ENCODE measurements at places on chromosomes 5 and 9. TPM values are rescaled to one million over a fixed set of nuclear protein-coding genes. Genes with fewer than 3 reads are reported as not detected.

The FAM221B gene
- total RNA-seq = not detected

The PTGES gene
- total RNA-seq = not detected

The OR1J2 gene
- total RNA-seq = not detected

The BHMT2 gene
- total RNA-seq = 1.3 TPM

The FGF1 gene
- total RNA-seq = 5.7 TPM

The PAIP1 gene
- 80.3 TPM for total RNA-seq

- no peaks in the 10 kb centered on the region for H3K27me3 ChIP-seq
- no peak for DNase-seq
- H3K36me3 ChIP-seq = no peaks in the 10 kb centered on the region
- no peak overlapping the region for H3K4me3 ChIP-seq
These were observed 4.5 kb upstream of the SHC3 start for GRCh38 chr9:89183146-89183545.

DNA sequence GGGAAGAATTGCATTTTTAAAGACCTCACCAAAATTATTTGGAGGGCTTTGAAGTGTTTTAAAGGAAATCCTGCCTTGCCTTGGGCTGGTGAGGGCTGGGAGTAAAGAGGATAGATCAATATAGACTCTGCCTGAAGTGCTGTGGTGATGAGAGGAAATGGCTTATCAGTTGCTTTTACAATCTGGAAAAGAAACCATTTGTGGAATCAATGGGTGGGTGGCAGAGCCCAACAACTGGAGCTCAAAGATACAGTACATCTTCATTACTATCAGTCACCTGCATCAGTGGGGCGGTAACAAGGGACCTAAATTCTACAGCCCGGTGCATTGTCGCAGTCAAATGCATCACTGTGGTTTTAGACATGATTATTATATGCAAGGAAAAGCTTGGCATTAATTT, 41.5 kb upstream of the HMHB1 start:
- H3K4me3 ChIP-seq = no peak overlapping the region
- H3K36me3 ChIP-seq = no peaks in the 10 kb centered on the region
- DNase-seq = no peak
